ENCODE measurements at places on chromosomes 1 and 21.
A peak's percentile ranks its signal among the peaks of the same experiment; 100 is the strongest.

GRCh38 chr1:53737648-53738204, 1.2 kb downstream of the GLIS1 start:
- no peak for DNase-seq

- peak; percentile 51 for DNase-seq
Measured at GRCh38 chr1:197393105-197393504, 125.1 kb downstream of the CRB1 start.

- no peak for DNase-seq
Measured at GRCh38 chr1:111647736-111648135, 28.1 kb downstream of the RAP1A start.

DNA sequence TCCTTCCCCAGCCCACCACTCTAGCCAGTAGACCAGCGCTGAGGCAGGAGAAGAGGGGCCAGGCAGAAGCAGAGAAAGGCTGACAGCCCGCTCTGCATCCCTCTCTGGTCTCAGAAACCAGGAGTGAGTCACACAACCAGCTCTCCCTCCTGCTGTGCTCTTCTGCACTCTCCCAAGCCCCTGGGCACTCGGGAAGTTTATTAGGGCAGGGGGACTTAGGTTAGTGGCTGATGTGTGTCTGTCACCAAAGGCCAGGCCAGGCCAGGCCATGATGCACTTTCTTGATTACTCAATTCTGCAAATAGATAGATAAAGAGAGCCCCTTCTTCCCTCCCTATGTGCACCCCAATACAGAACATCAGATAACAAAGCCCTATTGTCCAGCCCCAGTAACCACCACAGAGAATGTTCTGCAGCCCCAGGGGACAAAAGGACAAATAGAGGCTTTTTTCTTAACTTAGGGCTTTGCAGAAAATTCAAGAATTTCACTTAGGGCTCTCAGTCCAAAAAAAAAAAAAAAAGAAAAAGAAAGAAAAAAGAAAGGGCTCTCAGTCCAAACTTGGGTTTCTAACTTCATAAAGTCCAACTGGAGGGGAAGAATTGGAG, 52.9 kb upstream of the CNTN2 start:
- DNase-seq, result no peak

DNA sequence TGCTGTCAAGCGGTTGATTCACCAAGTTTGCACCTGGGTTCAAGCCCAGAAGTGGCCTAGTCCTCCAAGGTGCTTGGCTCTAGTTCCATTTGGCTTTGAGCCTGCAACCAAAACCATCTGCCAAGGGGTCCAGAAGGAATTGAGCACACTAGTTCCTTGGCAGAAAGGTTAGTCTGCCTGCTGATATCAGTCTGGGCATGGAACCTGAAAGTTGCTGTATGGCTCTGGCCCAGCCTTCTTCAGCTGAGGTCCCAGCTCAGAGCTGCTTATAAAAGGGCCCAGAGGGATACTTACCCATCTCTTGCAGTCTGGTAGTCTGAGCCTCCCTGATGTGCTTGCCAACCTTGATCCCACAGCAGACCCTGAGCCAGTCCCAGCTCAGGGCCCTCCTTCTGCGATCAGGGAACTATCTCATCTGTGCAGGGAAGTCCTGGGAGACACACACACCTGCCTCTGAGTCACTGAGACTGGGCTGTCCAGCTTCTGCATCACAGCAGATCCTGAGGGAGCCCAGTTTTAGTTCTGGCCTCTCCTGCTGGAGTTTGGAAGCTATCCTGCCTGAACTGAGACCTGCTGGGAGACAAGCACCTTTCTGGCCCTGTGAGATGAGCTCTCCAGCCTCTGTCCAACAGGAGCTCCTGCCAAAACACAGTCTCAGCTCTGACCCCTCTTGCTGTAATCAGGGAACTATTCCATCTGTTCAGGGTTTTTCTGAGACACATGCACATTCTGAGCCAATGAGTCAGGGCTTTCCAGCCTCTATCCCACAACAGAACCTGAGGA, 75.8 kb downstream of the CTH start:
- DNase-seq, result no peak

DNA sequence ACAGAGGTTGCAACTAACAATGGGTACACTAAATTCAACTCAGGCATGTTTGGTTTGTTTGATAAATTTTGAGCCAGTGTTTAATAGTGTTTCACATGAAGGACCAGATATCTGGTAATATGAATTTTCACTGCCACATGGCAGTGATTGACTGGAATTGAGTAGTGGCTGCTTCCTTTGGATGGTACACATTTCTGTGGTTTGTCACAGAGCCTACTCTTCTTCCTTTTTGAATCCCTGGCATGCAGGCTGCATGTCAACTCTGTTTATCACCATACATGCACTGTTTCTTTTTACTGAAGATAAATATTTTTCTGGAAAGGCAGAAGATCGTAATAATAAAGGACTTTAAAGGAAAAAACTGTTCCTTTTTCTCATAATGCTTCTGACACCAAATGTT, 35.5 kb downstream of the SDCCAG8 start:
- DNase-seq, result no peak

- DNase-seq, result no peak
Measured at GRCh38 chr1:8578936-8579335, 238.5 kb downstream of the RERE start.

DNA sequence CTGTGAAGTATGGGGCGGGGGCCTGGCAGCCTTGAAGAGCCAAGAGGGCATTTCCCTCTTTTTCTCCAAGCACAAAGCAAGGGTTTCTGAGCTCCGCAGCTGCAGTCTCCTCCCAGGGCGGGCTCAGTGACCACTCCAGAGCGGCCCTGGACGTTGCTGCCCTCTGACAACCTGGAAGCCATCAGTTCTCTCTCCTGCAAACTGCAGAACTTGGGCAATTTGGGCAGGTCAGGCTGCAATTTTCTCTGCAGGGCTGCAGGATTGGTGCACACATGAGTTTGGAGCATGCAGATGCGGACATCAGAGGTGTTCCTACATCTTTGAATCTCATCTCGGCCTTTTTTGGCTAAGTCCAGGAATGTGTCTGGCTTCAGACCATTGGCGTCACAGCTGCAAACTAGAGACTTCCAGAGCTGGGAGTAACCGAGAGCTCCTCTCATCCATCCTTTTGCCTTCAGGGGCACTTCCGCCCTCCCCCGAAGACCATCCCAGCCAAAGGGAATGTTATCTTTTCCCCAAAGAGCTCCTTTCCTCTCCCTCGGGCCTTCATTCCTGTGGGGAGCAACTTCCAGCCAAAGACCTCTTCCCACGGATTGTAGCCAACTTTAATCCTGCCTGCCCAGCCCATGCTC, 139.6 kb upstream of the WNT4 start:
- DNase-seq, result no peak

DNA sequence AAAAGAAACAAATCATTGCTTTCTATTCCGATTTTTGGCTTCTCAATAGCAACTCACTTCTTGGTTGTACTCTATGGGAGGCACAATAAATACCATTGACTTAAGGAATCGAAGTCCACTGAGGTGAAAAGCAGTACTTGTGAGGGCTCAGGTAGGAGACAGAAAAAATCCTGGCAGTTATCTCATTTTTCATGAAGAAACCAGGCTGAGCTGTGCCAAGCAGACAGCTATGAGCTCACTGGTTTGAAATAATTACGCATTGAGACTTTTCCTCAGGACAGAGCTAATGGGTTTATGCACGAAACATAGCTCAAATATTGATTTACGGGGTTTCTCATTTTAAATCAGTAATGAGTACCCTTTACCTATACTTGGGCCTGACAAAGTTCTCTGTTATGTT, 18.5 kb downstream of the COLGALT2 start:
- DNase-seq, result no peak

DNA sequence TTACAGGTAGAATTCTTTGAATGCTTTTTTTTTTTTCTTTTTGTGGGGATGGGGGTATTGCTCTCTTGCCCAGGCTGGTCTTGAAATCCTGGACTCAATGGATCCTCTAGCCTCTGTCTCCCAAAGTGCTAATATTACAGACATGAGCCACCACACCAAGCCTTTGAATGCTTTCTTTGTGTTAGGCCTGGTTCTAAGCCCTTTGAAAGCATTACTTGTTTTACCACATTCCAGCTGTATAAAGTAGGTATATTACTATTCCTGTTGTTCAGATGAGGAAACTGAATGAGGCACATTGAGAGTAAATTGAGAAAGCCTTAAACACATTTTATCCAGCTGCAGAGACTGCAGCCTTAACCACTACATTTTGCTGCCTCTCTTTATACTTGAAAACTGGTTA, 841.8 kb upstream of the ADGRL4 start:
- DNase-seq, result no peak

DNA sequence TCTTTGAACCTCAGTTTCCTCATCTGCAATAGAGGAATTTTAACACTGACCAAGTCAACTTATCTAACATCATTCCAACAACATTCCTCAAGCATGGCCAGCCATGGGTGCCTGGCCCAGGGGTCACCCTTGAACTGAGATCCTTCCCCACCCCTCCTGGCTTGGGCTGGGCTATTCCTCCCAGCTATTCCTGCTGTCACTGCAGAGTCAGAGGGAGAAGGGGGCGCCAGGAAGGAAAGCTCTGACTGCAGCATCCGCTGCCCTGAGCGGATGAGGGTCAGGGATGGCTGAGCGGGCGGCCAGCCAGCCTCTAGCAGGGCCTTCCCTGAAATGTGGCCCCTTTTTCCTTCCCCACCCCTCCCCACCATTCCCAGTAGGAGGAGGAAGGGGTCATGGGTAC, 3.1 kb downstream of the TINAGL1 start:
- DNase-seq, result no peak

DNA sequence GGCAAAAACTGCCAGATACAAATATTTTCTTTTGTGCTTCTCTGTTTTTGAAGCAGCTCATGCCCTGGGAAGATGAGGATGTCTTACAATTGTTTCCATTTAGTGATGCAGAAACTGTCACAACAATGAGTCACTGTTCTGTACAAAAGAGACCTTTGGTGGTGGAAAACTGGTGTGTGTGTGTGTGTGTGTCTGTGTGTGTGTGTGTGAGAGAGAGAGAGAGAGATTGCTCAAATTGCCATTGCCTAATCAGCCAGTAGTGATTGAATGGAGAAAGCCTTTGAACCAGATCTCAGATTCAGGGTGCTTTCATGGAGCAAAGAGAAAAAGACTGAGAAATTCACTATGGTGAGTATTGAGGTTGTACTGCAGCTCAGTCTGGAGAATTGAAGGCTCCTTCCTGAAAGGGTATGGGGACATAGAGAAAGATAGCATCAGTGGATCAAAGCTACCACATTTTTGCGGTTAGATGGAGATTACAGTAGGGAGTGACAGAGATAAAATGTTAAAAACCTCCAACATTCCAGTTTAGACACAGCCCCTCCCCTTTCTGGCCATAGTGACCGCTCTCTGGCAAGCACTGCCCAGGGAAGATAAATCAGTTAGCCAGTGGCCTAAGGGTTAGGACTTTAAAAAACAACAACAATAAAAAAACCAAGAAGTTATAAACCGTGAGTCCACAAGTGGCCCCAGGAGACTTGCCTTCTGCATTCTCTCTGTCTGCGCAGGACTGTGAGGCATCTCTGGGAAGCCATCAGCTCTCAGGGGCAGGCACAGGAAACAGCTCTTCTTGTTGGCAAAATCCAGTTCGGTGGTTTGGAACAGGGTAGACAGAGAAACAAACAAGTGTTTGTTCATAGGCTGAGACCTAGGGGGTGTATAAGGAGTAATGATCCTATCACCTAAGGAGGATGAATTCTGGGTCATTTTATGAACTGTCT, 406.5 kb downstream of the DUSP10 start:
- DNase-seq, result no peak

DNA sequence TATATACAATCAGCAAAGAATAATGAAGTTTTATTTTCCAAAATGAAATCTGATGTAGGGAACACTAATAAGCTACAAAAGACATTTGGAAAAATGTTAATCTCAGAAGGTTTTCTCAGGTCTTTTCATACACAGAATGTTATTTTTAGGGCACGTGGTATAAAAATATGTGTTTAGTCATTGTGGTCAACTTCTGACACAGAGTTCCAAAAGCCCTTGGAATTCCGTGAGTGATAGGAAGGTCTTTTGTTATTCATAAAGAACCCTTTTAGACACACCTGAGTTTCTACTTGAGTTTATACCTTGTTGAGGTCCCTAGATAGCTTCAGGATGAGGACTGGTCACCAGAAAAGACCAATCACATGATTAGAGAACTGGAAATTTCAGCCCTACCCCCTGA, 277.6 kb upstream of the NCAM2 start:
- no peak for DNase-seq

GRCh38 chr1:54969879-54970278, 10.5 kb upstream of the TMEM61 start:
- no peak for DNase-seq

DNA sequence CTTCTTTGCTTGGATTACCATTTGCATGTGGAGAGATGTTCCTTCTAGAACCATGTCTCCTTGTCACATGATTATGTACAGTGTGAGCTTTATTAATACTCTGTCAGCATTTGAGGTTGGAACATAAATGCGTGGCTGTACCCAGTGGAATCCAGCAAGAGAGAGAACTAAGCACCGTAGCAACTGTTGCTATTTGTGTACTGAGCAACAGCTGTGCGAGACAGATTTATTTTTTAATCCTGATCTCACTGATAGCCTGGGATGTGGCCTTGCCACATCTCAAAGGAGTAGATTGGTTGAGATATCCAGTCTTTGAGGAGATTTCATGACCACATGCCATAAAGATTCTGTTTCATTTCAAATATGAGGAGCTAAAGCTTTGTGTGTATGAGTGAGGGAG, 43.4 kb downstream of the KIF1B start:
- DNase-seq, result no peak

DNA sequence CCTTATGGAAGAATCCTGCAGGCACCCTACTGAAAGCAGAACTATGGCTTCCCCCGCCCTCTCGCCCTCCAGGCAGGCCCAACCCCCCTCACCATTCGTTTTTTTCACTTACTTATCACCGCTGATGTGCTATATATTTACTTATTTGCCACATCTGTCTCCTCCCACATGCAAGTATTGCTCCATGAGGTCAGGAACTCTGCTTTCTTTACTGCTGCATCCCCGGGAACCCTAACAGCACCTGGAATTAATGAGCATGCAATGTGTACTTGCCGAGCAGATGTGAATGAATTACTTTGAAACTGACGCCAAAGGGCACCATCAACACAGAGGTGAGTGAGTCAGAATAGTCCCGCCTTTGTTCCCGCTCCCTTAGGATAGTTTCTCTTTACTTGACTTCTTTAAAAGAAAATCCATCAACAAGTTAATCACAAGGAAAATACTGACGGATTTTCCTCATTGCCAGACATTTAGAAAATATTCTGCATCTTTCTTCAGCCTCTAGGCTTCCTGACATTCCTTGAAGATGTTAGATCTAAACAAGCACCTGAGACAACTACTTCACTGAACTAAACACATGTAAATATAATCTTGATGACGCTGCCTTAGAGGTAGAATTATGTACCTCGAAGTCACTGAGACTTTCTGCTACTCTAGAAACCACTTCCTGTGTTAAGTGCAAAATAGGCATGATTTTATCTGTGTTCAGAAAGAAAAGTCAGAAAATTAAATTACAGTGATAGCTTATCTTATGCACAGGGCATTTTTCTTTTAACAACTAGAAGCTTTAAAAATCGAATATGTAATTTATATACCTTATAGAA, 17.5 kb upstream of the RAB4A start:
- DNase-seq, result no peak

- no peak for DNase-seq
Measured at GRCh38 chr1:241934866-241935265, 22.7 kb upstream of the BECN2 start.

GRCh38 chr1:27491748-27492700, 2.1 kb upstream of the WASF2 start:
- no peak for DNase-seq

Measured in CD4-positive, alpha-beta T cell (primary cell).